ENCODE measurements at places on chromosomes 4 and X.

DNA sequence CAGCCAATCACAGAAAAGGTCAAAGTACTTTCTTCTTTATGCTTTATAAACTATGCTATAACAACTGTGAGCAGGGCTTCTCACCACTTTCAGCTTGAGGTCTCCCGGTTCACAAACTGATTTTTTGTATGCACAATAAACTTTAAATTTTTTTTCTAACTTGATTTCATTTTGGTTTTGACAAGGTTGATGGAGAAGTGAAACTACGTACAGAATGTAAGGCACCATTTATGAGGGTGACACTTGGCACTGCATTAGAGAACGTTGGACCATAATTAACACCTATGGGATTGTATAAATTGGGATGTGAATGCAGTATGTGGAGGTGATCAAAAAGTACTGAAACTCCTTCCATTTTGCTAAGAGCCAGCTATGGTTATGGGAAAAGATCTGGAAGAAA is 857.9 kb upstream of the HTR2C start:
- DNase-seq = no peak

- no peak for DNase-seq
Measured at GRCh38 chr4:70624226-70624793, 4.2 kb upstream of the ENAM start.

DNA sequence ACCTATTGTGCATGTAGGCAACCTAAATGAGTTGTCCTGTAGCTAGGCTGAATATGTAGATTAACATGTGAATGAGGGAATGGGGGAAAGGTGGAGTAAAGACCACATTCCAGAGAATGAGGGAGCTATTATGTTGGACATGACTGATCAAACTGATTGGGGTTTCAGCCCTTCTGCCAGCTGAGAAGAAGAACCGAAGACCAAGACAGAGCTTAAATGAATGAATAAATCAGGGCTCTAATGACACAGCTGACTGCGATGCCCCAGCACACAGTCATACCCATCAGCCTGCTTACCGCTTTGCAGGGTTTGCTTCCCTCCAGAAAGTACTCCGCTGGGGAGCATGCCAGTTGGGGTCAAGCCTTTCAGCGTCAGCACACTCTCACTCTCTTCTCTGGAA is 315.4 kb downstream of the PPP3CA start:
- DNase-seq = no peak

- DNase-seq = no peak
Measured at GRCh38 chr4:39710098-39710896, 12.4 kb downstream of the UBE2K start.

DNA sequence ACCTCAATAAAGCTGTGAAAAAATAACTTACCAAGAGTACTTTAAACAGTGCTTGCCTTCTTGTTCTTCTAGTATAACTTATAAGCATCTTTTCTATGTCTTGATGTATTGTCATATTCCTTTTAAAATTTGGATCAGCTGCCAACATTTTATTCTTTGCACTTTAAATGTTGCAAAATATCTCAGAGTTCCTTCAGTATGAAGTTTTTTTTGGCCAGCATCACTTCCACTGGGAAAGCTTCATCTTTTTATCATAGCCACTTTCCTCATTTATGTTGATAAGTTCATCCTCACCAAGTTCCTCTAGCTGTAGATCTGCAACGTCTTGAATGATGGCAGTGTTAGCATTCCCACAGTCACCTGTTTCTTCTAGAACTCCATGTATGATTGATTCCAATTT is 24.2 kb downstream of the CXorf58 start:
- DNase-seq = no peak

- no peak for DNase-seq
Measured at GRCh38 chr4:20532871-20533870, 167.1 kb upstream of the PACRGL start.

- DNase-seq = no peak
Measured at GRCh38 chrX:27163236-27163635, 299.9 kb downstream of the PPP4R3C start.

DNA sequence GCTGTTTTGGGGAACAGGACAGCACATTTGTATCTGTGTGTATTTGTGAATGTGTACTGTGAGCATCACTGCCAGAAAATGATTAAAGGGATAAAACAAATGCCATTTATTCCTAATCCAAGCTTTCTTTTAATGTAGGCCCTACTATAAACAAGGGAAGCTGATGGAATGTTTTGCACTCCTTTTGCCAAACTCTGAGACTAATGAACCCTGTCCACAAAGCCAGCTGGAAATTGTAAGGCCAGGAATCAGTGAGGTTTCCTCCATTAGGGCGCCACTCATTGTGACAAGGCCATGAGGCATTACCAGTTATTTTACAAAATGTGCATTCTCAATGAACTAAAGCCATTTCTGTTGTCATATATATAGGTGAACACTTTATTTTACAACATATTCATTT is 163.0 kb upstream of the NAP1L5 start:
- DNase-seq = no peak

GRCh38 chr4:124486423-124486822 is 226.1 kb downstream of the ANKRD50 start:
- no peak for DNase-seq

DNA sequence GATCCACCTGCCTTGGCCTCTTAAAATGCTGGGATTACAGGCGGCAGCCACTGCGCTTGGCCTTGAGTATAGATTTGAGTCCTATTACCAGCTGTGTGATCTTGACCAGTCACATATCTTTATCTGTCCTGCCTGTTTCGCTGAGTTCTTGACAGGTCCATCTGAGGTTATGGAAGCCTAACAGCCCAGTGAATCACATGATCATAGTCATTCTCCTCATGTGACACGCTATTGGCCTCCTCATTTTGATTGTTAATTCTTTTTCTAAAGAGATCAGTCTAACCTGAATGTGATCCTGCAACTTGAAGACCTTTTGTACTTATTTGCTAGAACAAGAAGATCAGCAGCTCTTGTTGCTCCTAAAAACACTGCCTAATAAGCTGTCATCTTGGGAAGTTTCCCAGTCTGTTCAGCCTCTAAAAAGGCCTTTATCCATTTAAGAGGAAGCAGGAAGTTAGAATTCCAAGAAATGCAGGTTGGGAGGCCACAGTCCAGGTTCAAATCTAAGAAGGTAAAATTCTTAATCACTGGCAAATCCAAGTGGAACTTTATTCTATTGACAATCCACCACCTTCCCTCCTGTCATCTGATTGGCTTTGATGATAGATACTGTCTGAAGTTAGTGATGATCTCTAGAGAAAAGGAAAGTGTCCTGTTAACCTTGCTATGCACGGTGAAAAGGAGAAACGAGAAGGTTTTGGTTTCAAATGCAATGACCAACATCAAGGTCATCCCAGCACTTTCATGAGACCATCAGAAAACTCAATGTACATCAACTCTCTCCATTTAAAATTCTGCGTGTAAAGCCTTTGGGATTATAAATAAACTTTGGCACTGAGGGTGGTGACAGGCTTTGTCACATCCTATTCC is 86.9 kb downstream of the CHRNA9 start:
- DNase-seq = no peak

DNA sequence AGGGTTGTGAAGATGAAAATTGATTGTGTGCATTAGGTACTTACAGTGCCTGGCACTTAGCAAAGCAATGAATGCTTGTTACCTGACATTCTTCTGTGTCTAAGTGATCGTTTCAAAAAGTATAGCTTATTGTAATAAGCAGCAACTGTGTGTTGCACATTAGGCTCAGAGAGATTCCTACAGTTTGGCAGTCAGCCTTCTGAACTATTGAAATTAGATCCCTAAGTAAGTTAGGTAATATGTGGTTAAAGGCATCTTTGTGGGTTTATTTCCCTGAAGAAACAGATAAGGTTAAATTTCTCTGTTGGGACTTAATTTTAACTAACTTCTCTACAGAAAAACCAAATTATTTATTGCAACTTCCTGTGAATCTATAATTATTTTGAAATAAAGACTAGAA is 93.4 kb downstream of the REPS2 start:
- DNase-seq = no peak

- peak; percentile 25 for DNase-seq
Measured at GRCh38 chr4:4384837-4385236, 2.1 kb upstream of the NSG1 start.

DNA sequence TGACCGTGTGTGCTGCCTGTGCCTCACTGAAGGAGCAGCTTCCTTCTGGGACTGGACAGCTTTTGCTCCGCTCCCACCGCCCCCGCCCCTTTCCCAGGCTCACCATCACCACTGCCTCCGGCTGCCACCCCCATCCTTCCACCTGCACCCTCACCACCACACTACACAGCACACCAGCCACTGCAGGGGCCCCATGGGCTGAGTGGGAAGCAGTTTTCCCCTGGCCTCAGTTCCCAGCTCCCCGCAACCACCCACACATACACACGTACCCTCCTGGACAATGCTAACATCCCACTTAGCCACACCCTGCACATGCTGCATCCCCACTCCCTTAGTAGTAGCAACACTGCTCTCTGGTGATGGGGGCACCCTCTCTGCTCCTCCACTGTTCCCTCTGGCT is 29.6 kb upstream of the COX18 start:
- no peak for DNase-seq

DNA sequence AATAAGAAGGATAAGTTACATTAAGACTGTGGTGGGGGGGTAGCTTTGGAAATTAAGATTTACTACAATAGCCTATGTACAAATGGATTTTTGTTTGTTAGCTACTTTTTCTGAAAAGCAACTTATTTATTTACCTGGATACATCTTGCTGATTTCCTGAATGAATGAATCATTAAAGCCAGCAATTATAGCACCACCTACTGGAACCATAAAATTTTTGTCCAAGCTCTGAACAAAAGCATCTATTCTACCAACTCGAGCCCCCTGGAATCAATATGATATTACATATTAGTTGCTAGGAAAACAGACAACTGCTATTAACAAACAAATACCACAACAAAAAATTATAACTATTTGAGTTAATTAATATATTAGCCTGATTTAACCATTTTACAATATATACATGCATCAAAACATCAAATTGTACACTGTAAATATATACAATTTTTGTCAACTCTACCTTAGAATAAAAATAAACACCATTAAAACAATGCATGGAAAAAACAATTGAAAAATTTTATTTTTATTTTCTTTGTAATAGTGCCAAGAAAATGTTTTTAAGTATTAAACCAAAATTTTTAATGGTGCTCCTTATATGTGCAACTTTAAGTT is 15.3 kb downstream of the SEPSECS start:
- peak; percentile 47 for DNase-seq

- DNase-seq = no peak
Measured at GRCh38 chr4:52755426-52755825, 4.2 kb upstream of the ERVMER34-1 start.

DNA sequence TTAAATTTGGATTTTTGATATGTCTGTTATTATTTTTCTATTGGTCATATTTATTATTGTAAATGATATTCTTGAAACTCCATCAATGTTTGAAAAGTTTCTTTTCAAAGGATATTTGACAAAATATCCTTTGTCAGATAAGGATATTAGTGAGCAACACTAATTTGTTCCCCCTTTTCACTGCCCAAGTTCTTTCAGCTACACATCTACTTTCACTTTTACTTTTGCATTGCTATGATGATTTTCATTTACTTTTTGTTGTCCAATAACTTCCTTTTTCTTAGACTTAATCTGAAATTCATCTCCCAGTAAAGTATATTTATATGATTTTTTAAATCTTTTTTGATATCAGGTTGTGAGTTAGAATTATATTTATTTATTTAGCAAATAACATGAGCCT is 542.3 kb upstream of the ADGRL3 start:
- DNase-seq = peak; percentile 4

- DNase-seq = no peak
Measured at GRCh38 chrX:75074475-75074874, 81.6 kb downstream of the ABCB7 start.

GRCh38 chrX:70042399-70043371 is 7.1 kb downstream of the AWAT2 start:
- DNase-seq = no peak

- DNase-seq = no peak
Measured at GRCh38 chrX:133297284-133297683, 79.1 kb upstream of the TFDP3 start.

- DNase-seq = peak; percentile 58
Measured at GRCh38 chr4:155529272-155529671, 137.4 kb upstream of the GUCY1A1 start.

DNA sequence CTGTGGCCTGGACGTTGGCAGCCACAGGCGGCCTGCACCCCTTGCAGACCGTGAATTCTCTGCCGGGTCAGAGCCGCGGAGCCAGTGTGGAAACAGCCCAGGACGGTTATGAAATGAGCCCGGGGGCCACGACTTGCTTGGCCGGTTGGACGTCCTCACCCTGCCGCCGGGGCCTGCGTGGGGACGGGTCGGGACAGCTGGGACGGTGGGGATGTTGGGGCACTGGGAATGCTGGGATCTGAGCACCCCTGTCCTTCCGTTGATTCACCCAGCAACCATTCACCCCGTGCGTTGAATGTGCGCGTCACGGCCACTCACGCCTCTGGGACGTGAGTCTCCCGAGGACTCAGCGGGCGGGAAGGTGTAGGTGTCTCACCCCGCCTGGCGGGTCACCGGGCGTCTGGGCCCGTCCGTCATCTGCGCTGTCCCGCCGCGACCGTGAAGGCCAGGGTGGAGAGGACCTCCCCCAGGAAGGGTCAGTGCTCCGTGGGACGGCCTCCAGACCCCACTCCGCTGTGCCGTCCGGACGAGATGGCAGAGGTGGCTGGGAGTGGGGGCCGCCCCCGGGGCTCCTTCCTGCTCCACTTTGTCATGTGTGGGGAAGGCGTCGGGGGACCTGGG is 4.5 kb upstream of the PLCXD1 start:
- peak; percentile 71 for DNase-seq

DNA sequence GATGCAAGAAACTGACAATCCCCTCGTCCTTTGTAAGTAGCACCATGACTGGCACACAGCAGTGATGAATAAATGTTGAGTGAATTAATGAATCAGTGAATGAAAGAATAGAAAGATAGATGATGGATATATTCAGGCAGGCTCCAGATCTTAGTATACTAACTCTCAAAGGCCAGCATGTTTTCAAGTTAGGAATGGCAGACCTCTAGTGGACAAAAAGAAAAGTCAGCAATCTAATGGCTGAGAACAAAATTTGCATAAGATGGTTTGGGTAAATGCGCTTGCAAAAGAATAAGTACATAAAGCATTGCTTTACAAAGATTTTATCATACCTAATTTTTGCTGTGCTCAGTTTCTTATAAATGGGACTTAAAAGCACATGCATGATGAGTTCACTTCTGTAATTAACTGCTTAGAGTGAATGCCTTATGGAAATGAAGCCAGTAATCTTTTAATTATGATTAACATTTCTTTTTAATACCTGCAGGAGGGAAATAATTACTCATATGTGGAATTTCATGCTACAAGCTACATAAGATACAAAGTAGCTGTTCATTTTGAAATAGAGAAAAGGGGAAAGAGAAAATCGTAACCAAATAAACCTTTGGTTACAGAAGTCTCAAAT is 126.9 kb upstream of the GPRIN3 start:
- DNase-seq = peak; percentile 40

- DNase-seq = no peak
Measured at GRCh38 chr4:152352622-152353116, 183.2 kb downstream of the FBXW7 start.

DNA sequence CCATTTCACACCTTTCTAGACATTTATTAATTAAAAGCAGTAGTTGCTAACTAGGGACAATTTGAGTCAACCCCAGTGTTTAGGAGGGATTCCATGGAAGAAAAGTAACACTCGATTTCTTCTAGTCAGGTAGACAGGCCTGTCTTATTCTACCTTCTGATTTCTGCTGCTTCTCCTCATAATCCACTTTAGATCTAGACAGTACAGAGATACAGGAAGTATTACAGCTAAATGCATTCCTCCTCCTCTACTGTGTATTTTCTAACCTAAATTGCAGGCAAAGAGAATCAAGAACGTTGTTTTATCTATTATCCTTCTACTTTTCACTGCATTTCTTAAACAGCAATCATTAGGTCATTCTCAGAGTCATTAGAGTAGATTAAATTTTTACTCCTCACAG is 52.6 kb downstream of the LPAR4 start:
- DNase-seq = no peak

All from suppressor macrophage (primary cell).